ENCODE measurements at places on chromosomes 2 and 18.

GRCh38 chr2:64052463-64053241 lies 33.4 kb upstream of the VPS54 start:
- no peak for DNase-seq

DNA sequence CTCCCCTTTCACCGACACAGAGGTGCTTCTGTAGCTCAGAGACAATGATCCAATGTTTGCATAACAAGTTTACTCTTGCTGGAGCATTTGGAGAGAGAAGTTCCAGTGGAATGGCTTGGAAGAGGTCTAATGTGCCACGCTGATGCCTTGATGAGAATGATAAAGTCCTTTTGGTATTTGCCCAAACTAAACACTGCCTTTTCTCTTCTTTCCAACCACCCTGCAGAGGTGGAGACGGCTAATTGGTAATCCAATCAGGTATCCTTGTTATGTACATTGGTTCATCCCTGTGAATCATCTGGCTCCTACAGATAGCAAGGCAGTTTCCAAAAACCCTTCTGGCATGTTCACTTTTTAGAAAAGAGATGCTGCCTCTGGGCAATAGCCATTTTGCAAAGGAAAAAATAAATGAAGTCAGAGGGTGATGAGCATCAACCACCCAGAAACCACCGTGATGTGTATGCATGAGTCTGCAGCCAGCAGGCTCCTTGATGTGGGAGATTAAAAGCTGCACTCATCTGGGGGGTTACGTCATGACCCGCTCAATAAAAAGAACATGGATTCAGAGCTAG lies 40.6 kb downstream of the KIAA2012 start:
- DNase-seq: no peak

DNA sequence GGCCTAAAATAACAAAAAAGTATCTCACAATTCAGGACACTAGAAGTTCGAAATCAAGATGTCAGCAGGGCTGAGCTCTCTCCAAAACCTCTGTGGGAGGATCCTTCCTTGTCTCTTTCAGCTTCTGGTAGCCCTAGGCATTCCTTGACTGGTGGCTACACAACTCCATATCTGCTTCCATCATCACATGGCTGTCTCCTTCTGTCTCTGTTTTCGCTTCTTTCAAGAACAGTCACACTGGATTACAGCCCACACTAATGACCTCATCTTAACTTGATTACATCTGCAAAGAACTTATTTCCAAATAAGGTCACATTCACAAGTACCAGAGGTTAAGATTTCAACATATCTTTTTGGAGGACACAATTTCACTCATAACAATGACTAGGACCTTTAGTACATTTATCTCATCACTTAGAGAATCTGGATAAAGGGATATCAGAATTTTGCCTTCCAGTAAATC lies 275.2 kb downstream of the IRS1 start:
- peak; percentile 0 for DNase-seq

DNA sequence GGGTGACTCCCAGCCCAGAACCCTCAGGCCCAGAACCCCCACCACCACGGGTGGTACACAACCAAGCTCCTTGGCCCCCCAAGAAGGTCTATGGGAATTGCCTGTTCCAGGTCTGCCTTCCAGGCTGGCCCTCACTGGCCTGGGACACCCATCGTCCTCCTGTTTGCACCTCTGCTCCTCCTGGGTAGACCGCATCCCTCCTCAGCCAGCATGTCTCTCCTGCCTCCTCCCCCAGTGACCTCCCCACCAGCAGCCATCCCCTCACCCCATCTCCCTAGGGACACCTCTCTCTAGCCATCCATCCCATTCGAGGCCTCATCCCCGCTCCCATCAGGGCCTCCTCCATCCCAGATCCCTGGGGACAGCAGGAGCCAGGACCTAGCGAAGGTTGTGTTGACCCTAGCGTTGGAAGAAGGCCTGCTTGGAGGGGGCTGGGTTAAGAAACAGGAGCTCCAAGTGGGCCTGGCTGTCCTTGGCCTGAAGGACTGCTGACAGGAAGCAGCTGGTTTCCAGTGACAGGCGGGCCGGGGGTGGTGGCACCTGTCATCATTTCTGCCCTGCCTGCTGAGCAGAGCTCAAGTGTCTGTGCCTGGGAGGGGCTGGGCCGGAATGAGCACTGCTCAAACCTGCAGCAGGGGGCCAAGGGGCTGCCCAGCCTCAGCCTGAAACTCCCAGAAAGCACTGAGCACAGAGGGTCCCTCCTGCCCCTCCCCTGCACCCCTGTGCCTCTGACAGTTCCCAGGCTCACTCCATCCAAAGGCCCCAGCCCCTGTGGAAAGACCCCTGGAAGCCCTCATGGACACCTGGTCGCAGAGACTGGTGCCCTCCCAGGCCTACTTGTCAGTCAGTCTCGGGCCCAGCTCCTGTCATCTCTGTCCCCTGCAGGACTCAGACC lies 96.0 kb upstream of the OTOS start:
- no peak for DNase-seq

DNA sequence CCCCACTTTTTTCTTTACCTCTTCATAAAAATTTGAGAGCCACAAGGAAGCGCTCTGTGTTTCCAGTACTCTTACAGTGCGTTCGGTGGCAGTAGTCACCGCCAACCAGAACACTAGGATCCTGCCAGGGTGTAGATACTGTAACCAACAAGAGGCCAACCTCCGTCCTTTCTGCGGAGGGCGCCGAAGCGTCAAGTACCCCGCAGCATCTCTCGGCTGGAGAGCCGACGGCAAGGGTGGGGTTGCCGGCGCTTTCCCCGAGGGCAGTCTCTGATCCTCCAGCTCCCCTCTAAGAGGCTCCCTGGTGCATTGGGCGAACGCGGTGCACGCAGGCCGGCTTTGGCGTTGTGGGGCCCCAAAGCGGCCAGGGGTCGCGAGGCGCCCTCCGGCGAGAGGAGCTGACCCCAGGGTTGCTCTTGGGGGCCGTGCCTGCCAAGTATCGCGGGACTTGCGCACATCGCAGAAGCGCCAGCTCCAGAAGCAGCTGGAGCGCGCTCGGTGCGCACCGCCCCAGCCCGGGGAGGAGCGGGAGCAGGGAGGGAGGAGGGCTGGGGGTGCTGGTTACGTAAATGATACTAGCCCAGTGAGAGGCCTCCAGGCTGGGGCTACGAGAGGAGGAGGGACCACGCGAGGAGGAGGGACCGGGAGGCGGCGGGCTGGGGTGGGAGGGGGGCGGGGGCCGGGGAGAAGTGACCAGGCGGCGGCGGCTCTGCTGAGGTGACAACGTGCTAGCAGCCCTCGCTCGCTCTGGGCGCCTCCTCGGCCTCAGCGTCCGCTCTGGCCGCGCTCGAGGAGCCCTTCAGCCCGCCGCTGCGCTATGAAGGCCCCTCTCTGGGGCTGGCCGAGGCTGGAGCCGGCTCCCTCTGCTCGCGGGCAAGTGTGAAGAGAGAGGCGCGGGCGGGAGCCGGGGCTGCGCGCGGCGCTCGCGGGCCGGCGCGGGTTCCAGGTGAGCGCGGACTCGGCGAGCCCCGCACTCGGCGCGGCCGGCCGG lies at the start of gene GALNT13:
TSS of gene GALNT13 (plus strand) at position 692 of the 991 bp plus-strand sequence.
- no peak for DNase-seq

DNA sequence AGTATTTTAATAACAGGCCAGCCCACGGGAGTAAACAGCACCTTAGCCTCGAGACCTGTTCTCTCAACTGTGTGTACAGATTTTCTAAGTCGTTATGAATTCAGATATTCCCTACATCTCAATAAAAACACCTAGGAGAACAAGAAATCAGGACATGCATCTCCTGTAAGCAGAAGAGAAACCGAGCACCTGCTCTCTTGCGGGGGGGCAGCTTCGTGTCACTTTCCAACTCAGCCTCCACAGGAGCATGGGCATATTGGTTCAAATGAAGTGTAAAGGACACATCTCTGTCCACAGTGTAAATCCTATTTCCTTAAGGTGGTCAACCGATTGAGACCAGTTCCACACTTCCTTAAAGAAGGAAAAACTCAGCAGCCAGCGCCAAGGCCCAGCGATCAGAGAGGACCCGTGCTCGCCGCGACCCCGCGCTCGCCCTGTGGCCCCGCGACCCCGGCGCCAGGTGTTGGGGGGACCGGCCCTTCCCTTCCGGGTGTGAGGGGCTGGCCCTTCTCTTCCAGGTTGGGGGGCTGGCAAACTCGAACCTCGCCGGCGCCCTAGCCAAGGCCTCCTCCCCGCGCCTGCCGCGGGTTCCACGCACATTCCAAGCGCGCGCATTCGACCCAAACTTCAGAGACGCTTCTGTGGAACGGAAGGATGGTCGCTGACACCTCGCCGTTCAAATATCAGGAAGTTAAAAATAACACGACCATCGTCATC lies 652 bp downstream of the SH3YL1 start:
- no peak for DNase-seq

All from inflammatory macrophage treated with lipopolysaccharide for 1 hour (primary cell).